IPS DF 6.9 (cell line): ENCODE measurements at places on chromosomes 2 and 18.

DNA sequence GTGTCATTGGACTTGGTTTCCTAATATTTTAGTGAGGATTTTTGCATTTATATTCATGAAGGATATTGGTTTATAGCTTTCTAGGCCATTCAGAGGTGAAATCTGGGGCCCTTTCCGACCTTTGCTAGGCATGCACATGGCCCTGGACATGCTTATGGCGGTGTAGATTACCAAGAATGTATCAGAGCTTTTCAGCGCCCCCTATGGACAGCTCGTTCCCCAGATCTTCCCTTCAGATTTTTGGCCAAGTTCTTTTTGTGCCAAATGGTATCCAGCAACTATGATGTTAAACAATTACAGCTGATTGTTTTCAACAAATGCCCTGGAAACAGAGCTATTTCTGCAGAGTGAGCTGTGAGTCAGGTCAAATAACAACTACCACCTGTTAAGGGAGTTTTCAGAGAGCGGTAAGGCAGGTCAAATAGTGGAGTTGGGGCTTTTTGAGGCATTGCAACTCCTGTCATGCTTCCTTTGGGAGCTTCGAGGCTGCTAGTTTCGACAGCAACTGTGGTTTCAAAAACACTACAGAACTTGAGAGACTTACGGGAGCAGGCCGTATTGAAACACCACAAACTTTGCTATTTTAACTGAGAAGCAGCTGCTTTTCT lies 188.3 kb downstream of the ZNF516 start:
- no peak overlapping the region for H3K4me3 ChIP-seq
- H3K36me3 ChIP-seq, result no peaks in the 10 kb centered on the region
- H3K27ac ChIP-seq, result no peak overlapping the region

DNA sequence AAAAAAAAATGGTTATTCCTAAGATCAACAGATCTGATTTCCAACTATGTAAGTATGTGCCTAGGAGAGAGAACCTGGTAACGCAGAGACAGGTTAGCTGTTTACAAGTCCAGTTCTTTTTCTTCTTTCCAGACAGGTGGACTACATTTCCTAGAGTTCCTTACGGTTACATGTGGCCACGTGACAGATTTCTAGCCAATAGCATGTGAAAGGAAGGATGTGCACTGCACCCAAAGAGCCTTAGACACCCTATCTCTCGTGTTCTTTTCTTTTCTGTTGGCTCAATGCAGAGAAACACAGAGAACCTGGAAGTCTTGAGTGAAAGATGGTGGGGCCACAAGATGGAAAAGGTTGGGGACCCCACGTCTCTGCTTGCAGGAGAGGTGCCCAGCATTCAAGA lies 375.9 kb downstream of the TNS1 start:
- DNase-seq, result no peak
- H3K27me3 ChIP-seq, result no peaks in the 10 kb centered on the region
- H3K4me1 ChIP-seq, result peaks cover 2% of the 10 kb centered on the region
- no peaks in the 10 kb centered on the region for H3K36me3 ChIP-seq
- H3K4me3 ChIP-seq, result no peak overlapping the region
- no peak overlapping the region for H3K27ac ChIP-seq

GRCh38 chr2:98734162-98734561 lies 3.2 kb upstream of the MGAT4A start:
- no peak overlapping the region for H3K4me3 ChIP-seq
- peaks cover 17% of the 10 kb centered on the region for H3K27me3 ChIP-seq
- no peak overlapping the region for H3K27ac ChIP-seq
- DNase-seq, result no peak
- H3K36me3 ChIP-seq, result no peaks in the 10 kb centered on the region

GRCh38 chr18:35999925-36000324 lies 27.4 kb downstream of the RMP24 start:
- no peak for DNase-seq
- H3K36me3 ChIP-seq, result no peaks in the 10 kb centered on the region; the same call in 1 of the 2 replicates
- no peaks in the 10 kb centered on the region for H3K27me3 ChIP-seq
- H3K27ac ChIP-seq, result no peak overlapping the region
- H3K4me1 ChIP-seq, result no peaks in the 10 kb centered on the region

- H3K4me1 ChIP-seq, result peaks cover 9% of the 10 kb centered on the region; the same call in 1 of the 2 replicates
- no peaks in the 10 kb centered on the region for H3K27me3 ChIP-seq
- H3K4me3 ChIP-seq, result no peak overlapping the region
- DNase-seq, result no peak
- no peak overlapping the region for H3K27ac ChIP-seq
- H3K36me3 ChIP-seq, result peaks cover 15% of the 10 kb centered on the region
Observed at GRCh38 chr2:219537657-219538488, 5.7 kb downstream of the CHPF start.
